D721Med (cell line): ENCODE measurements at places on chromosomes 1 and 21.

DNA sequence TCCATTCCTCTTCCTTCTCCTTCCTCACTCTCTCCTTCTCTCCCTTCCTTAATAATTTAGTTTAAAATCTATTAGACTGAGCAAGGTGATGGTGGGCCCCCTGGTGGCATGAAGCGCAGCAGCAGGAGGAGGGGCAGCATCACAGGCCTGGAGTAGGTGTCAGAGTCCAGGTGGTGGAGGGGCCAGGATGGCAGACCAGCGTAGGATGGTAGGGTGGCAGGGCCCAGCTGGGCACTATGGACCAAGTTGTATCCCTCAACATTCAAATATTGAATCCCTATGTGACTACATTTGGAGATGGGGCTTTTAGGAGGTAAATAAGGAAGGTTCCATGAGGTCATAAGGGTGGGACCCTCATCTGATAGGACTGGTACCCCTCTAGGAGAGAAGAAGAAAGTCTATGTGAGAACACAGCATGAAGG is 61.0 kb downstream of the WDR4 start:
- DNase-seq, result no peak

- DNase-seq, result no peak
Measured at GRCh38 chr21:42735061-42735460, 81.6 kb downstream of the PDE9A start.

DNA sequence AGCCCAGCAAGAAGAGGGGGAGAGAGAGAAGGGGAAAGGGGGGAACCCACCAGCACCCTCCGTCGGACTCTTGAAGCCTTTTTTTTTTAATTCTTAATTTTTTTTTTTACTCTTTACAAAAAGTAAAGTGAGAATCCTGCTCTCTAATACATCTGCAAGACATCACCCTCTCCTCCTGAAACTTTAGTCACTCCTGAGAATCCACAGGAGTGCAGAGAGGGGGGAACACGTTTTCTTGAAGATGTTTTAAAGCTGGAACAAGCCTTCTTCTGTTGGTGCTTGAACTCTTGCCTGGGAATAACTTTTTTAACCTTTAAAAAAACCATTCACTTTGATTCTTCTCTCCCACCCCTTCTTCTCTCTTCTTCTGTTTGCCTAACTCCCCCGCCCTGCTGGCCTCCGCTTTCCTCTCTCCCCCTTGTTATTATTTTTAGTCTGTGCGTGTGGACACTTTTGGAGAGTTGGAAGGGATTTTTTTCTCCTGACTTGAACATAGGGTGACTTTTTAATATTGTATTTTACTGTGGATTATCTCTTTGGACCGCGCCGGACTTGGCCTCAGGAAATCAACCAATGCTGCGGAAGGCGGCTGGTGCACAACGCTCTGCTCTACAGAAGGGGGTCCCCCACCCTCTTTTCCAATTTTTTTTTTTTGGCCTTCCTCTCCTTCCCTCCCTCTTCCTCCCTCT is 383 bp upstream of the PRRX1 start:
- no peak for DNase-seq

DNA sequence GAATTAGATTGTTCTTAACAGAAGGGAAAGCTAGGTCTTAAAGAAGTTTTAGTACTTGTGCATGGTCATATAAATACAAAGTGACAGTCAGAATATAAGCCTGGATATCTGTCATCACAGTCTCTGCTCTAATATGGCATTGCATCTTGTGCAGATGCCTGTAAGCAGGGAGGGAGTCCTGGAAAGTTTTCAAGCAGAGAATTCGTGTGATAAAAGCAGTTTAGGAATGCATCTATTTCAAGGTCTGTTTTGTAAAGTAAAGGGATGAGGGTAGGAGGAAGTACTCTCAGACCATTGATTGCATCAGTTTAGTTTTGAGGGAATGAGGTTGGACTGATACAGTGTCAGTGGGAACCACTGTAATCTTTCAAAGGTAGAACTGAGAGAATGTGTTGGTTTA is 30.6 kb downstream of the IARS2 start:
- no peak for DNase-seq

DNA sequence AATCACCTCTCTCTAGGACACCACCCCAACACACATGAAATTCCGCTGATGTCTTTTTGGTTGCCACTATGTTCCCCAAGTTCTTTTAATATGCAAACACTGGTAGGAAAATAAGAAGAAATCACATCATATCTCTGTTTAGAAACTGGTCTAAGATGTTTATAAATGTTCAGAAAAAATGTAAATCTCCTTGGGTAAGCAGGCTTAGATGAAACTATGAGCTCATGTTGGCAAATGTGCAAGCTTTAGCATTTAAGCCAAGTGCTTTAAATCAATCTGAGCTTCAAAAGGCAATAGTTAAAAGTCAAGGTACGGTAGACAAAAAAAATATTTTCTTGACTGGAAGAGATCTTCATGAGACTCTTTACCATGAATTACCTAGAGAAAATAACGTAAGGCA is 25.2 kb upstream of the SLAMF9 start:
- DNase-seq, result no peak

DNA sequence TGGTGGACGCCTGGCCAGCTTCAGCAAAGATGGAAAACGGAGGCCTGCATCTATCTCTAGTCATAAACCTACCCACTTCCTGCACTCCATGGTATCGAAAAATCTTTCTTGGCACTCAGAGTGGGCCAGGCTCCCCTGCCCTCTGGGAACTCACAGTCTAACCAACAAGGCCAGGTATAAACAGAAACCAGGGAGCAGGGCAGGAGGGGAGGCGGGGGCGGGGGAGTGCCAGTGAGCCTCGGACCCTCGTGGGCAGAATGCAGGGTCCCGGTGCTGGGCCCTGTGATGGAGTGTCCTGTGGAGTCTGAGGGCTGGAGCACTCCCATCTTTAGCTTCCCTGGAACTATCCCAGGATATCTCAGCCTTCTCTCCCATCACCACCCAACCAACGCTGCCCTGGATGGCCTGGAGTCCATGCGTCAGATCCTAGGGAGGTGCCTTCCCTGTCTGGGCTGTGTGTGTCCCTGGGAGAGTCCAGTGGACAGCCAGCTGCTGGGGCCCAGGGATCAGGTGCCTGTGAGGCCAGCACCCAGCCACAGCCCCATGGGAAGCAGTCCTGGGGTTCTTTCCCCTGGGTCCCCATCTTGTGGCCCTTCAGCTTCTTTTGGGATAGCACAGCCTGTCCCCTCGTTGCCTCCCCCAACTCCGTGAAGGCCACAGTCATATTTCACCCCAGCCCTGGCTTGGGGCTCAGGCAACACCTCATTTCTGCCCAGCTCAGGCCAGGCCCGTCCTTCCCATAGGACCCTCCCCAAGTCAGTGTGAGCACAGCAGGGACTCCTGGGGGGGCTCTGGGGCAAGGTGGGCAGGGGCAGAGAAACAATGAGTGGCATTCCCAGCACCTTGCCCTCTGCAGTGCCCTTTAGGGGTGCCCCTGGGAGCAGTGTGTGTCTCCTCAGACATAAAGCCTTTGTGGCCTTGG is 1.1 kb upstream of the EPS8L3 start:
- no peak for DNase-seq

DNA sequence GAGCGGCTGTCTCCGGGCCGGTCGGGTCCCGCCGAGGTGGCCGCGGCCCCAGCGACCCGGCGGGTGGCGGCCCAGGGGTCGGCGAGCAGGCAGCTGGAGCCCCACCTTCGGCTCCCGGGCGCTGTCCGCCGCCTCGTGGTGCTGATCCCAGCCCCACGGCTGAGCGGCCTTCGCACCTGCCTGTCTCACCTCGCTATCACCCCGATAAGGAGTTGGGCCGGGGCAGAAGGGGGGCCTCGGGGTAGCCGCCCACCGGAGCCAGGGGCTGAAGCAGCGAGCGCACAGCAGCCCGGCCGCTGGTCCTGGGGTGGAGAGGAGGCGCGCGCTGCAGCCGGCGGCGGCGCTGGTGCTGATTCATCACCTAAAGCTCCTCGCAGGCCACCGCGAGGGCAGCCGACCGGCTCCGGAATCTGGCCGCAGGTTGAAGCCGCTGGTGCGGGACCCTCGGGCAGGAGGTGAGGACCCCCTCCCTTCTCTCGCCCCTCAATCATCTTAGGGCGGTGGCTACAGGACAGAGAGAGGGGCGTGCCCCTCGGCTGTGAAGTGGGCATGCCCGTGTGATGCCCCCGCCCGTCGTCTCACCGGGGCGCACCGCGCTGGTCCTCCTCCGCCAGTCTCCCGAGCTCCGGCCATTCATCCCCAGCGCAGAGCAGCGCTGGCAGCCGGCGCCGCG is 575 bp downstream of the TRIM67 start:
- peak; percentile 52 for DNase-seq

DNA sequence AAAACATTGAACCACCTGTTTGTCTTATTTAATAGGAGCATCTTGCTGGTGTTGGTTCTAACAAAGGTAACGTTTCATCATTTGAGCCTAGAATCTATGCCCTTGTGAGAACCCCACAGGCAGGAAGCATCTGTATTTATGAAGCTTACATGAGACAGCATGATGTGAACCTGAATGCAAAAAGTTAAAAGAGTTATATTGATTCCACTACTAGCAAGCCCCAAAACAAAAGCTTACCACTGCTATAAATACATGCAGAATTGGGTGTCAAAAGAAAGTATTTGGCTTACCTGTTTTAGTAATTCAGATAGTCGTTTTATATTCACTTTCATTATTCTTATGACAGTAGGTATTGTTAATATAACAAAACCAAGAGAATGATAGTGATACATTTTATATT is 301.2 kb upstream of the ADGRL2 start:
- no peak for DNase-seq

DNA sequence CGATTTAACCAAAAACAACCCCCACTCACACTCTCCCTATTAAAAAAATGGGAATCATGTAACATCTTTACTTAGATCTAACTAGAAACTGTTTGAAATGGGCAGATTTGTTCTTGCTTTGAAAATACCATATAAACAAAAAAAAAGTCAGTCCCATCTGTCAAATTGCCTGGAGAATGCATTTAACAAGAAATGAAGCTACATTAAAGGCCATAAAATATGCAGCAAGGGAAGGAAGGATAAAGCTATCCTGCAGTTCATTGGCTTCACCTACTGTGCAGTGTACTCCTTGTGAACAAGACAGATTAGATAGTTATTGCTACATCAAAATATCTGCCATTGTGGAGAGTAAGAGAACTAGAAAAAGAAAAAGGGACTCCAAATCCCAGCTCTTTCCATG is 160.5 kb downstream of the LRRC7 start:
- no peak for DNase-seq

GRCh38 chr21:37532868-37533780 is 166.6 kb downstream of the DYRK1A start:
- no peak for DNase-seq

DNA sequence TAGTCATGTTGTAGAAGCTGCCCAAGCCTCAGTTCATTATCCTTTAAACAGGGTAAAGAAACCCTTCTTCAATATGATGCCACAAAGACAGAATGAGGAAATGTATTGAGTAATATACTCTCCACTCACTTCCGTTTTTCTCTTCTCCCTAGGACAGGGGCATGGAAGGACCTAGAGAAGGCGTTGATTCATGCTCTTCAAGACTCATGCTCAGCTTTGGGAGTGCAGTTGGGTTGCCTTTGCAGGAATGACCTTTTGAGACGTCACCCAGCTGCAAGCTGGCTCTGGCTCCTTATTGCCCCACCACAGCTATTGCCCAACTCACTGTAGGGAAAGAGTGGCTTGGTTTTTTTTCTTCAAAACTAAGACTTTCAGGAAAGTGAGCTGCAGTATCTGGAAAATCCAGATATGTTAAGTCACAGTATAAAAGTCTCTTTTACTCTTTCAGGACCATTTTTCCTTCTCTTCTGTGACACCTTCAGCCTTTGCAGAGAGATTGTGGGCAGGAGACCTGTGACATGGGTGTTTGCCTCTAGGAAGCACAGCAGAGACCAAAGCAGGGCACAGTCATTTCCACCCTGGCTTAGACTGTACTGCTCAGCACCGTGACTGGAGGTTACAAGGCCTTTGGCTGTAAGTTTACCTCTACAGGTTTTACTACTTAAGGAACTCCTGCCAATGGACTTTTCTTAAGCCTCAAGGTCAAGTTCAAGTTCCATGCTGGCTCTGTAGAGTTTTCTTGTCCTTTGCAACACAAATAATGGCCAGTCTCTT is 39.5 kb downstream of the XCL2 start:
- DNase-seq, result no peak

DNA sequence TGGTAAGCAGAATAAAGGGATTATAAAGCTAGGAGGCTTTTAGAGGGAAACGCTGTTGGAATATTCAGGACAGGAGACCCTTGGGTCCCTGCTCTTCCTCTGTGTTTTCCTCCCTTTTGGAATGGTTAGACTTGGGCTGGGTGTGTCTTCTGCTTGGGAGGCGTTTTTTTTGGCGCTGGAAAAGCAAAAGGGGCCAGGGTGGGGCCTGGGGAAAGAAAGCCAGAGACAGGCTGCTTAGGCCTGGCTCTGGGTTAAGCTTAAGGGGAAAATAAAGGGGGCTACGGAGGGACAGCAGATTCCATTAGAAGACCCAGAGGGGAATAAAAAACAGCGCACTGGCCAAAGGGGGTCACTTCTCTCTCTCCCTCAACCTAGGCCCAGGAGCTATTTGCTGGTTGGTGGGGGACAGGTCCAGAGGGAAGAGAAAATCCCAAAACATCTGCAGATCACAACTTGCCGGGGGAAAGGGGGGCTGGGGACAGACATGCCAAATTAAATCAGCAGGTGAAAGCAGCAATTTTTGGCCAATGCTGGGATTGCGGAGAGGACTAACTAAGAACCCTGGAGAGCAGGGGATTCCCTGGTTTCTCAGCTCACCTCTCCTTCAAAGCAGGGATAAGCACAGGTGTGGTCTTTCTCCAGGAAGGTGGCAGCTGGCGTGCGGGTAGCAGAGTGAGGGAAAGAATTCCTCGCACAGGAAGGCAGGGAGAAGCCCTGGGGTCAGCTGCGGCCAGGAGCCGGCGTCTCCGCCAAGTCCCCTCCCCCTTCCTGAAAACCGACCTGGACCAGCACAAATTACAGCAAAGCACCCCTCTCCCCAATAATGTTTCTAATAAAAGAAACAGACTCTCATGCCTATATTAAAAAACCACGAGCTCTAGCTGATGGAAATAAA is 82.2 kb upstream of the AK4 start:
- no peak for DNase-seq

DNA sequence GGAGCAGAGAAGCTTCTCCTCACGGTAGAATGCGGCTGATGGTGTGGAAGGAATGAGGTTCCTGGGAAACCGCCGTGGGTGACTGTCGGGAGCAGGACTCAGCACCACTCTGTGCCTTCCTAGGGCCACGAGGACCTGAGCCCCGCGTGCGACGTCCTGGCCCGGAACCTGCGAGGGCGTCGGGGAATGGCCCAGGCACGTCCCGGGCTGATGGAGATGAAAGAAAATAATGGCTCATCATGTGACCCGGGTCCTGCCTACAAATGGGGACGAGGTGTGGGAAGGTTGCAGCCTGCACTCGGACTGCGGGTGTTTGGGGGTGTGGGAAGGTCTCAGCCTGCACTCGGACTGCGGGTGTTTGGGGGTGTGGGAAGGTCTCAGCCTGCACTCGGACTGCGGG is 25.1 kb upstream of the TTLL10 start:
- DNase-seq, result no peak

- DNase-seq, result no peak
Measured at GRCh38 chr1:186234976-186235686, 139.9 kb downstream of the TPR start.

DNA sequence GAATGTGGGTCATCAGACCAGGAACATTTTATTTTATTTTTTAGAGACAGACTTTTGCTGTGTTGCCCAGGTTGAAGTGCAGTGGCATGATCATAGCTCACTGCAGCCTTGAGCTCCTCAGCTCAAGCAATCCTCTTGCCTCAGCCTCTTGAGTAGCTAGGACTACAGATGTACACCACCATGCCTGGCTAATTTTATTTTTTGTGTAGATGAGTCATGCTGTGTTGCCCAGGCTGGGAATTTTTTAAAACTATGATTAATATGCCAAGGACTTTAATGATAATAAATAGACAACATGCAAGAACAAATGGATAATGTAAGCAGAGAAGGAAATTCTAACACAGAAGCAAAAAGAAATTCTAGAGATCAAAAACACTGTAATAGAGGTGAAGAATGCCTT is 142.4 kb downstream of the AK5 start:
- no peak for DNase-seq
